Hepatocyte (in vitro differentiated cells): ENCODE measurements at places on chromosomes 2 and 18. TPM values are rescaled to one million over a fixed set of nuclear protein-coding genes. Genes with fewer than 3 reads are reported as not detected.

DNA sequence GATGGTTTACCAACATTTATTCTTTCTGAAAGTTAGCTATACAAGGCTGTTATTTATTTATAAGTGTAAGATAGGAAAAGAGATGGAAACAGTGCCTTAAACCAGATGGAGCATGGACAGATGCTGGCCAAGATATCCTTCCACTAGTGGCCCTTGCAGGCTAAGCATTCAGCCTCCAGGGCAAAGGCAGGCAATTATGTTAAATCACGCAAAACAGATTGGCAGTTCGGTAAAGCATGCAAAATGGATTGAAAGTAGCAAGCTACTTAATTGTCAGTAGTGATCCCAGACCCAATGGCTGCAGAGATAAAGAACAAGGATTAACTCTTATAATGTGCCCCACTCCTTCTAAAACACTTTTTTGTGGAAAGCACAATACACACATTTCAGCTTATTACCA, 105.4 kb upstream of the MAP4K3 start:
- H3K36me3 ChIP-seq, result no peaks in the 10 kb centered on the region
- DNase-seq, result no peak
- no peak overlapping the region for H3K4me3 ChIP-seq
- no peak overlapping the region for H3K27ac ChIP-seq
- H3K4me1 ChIP-seq, result no peaks in the 10 kb centered on the region

- no peaks in the 10 kb centered on the region for H3K27me3 ChIP-seq
- no peaks in the 10 kb centered on the region for H3K36me3 ChIP-seq
- H3K4me3 ChIP-seq, result no peak overlapping the region
- H3K4me1 ChIP-seq, result peaks cover 18% of the 10 kb centered on the region
- H3K27ac ChIP-seq, result no peak overlapping the region
- no peak for DNase-seq
Measured at GRCh38 chr2:37315364-37315763, 9.3 kb downstream of the PRKD3 start.

DNA sequence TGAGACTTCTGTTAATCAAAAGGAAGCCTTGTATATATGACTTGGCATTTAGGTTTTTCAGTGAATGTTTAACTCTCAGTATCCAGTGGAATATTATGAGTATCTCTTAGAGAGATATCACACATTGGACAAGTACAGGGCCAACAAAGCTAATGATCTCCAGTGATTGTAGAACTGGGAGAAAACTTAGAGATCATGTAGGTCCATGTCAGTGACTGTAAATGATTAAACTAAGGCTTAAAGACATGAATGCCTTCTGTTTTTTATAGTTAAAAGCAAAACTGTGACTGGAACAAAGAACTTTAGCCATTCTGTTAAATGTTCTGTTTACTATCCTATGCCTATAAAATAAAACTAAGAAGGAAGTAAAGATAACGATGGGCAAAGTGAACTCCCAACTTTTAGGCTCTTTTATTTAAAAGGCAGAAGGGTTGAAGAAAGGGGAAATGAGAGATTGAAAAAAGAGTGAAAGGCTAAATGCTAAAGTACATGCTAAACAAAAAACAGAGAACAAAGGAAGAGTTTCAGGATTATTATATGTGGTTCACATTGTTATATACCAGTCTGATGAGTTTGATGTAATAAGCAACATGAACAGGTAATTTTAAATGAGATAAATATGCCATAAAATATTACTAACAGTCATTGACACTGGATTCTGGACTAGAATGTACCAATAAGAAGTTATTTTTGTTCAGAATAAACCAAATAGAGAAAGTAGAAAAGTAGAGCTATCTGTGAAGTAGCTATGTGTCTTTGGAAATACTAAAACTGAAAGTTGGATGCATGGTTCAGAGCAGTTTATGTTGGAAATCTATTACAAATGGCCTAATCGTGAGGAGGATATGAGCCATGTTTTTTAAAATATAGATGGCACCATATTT, 37.1 kb upstream of the TNFRSF11A start:
- no peaks in the 10 kb centered on the region for H3K36me3 ChIP-seq
- H3K27me3 ChIP-seq, result no peaks in the 10 kb centered on the region
- H3K4me3 ChIP-seq, result no peak overlapping the region
- H3K27ac ChIP-seq, result peak overlapping the region; percentile 18

GRCh38 chr2:9335322-9335832, 88.0 kb downstream of the ITGB1BP1 start:
- peaks cover 38% of the 10 kb centered on the region for H3K4me1 ChIP-seq
- no peaks in the 10 kb centered on the region for H3K36me3 ChIP-seq
- no peak overlapping the region for H3K4me3 ChIP-seq
- peak overlapping the region; percentile 80 for H3K27ac ChIP-seq
- peak; percentile 61 for DNase-seq
- H3K27me3 ChIP-seq, result no peaks in the 10 kb centered on the region

DNA sequence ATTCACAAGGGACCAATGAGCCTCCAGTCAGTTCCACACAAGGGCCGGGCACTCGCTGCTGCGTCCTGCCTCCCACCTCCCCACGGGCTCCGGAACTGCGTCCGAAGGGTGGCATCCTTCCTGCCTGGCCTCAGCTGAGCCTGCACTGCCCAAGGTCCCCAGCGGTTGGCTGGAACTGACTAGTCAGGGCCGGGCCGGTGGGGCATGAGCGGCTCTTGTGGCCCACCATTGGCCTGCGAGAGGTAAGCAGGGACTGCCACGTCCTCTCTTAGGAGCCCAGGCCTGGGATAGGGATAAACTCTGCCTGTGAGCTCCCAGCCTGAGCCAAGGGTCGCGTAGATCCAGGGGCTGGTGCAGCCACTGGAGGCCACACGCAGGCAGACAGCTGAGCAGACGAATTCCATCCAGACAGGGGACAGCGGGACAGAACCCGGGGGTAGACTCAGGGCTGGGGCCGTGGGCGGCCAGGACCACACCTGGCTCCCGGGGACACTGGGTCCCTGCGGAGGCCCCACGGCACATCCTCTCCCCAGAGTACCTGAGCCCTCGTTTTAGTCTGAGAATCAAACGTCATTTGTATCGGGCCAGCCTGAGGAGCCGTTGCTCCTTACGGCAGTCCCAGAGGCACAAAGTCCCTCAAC, 148.4 kb downstream of the ZNF516 start:
- no peaks in the 10 kb centered on the region for H3K27me3 ChIP-seq
- no peak overlapping the region for H3K27ac ChIP-seq
- no peak for DNase-seq
- H3K36me3 ChIP-seq, result no peaks in the 10 kb centered on the region
- no peak overlapping the region for H3K4me3 ChIP-seq

GRCh38 chr2:162266460-162266760, 23.2 kb upstream of the FAP start:
- no peaks in the 10 kb centered on the region for H3K27me3 ChIP-seq
- H3K27ac ChIP-seq, result no peak overlapping the region

- H3K4me1 ChIP-seq, result peaks cover 13% of the 10 kb centered on the region
- H3K4me3 ChIP-seq, result peak overlapping the region; percentile 81
- no peaks in the 10 kb centered on the region for H3K36me3 ChIP-seq
Measured at GRCh38 chr2:231708773-231709635, 679 bp downstream of the PTMA start.

DNA sequence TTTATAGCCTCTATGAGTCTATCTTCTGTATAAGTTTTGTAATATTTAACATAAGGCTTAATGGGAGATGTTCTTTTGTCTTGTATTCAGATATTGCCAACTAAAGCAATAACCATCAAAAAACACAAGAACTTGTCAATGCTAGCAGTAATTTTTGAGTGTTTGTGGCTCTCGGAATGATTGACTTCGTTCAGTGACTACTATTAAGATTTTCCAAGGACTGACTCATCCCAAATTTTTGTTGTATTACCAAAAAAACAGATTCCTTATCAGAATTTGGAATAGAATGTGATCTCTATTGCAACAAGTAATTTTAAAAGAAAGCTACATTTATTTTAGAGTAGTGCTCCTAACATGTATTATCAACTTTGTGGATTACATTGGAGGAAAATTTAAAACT, 8.1 kb downstream of the NABP1 start:
- peaks cover 4% of the 10 kb centered on the region for H3K36me3 ChIP-seq
- H3K27me3 ChIP-seq, result no peaks in the 10 kb centered on the region
- H3K4me1 ChIP-seq, result peaks cover 8% of the 10 kb centered on the region
- H3K4me3 ChIP-seq, result no peak overlapping the region
- H3K27ac ChIP-seq, result no peak overlapping the region

- no peaks in the 10 kb centered on the region for H3K36me3 ChIP-seq
- H3K4me1 ChIP-seq, result peaks cover 5% of the 10 kb centered on the region
- no peak overlapping the region for H3K27ac ChIP-seq
- H3K27me3 ChIP-seq, result no peaks in the 10 kb centered on the region
- no peak for DNase-seq
Measured at GRCh38 chr18:31064130-31064529, 21.6 kb upstream of the DSC3 start.

DNA sequence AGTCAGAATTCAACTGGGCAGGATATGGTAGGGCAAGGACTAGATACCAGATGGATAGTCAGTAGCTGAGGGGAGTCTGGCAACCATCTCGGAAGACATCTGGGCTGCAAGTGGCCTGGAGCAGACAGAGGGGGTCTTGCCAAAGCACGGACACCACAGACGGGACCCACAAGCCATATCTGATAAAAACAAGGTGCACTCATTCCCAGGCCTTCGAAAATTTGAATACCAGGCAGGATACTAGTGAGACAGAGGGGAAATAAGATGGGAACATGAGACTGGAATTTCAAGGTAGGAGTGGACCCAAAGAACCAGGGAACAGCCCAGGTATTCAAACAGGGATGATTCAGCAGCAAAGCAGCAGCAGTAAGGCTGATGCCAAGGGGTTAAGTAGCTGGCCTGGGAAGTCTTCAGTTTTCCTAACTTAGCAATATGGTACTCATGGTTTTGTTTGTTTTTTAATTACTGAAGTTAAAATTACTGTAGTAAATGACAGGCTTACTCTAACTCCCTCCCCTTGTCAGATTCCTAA, 144.9 kb upstream of the NCKAP5 start:
- no peak for DNase-seq
- H3K27me3 ChIP-seq, result no peaks in the 10 kb centered on the region
- H3K4me1 ChIP-seq, result no peaks in the 10 kb centered on the region
- no peak overlapping the region for H3K4me3 ChIP-seq
- no peak overlapping the region for H3K27ac ChIP-seq

DNA sequence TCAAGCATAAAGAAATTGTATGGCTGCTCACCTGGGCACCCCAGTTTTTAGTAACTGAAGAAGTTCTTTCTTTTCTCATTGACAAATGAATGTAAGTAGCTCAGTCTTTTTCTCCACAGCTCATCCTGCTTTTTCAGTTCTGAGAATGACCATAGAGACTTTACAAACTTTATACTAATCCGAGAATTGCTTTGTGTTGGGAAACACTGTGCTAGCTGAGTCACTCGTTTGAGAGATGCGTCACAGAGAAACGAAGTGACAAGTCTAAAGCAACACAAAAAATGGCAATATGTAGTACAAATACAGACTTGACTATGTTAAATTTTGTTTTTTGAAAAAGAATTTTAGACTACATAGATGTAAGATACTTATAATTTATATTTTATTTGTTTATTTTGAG, 9.0 kb downstream of the LRRTM4 start:
- H3K4me3 ChIP-seq, result no peak overlapping the region
- H3K36me3 ChIP-seq, result no peaks in the 10 kb centered on the region
- no peaks in the 10 kb centered on the region for H3K27me3 ChIP-seq
- peak overlapping the region; percentile 11 for H3K27ac ChIP-seq
- DNase-seq, result no peak

GRCh38 chr2:217277646-217278398, 418.0 kb upstream of the TNP1 start:
- no peak overlapping the region for H3K4me3 ChIP-seq
- no peaks in the 10 kb centered on the region for H3K4me1 ChIP-seq
- peak; percentile 27 for DNase-seq
- no peaks in the 10 kb centered on the region for H3K36me3 ChIP-seq

DNA sequence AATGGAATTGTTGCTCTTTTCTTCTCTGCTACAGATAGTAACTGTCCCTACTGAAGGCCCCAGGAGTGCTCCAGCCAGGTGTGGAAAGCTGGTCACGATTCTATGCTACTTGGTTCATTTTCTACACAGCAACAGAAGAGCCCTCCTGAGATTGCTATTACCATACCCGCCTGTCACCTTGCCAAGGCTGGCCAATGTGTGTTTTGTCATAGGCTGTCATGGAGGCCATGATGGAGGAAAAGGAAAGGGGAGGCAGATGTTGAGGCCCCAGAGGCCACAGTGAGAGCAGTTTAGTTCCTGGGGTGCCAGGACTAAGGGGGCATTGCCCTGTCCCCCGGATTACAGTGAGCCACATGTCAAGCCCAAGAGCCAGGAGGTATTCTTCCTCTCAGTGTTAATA, 952 bp downstream of the ELMOD3 start:
- H3K4me3 ChIP-seq, result peak overlapping the region; percentile 59
- H3K27ac ChIP-seq, result peak overlapping the region; percentile 62
- no peaks in the 10 kb centered on the region for H3K27me3 ChIP-seq
- H3K4me1 ChIP-seq, result peaks cover 10% of the 10 kb centered on the region
- H3K36me3 ChIP-seq, result no peaks in the 10 kb centered on the region

- no peaks in the 10 kb centered on the region for H3K4me1 ChIP-seq
- H3K27me3 ChIP-seq, result no peaks in the 10 kb centered on the region
- no peak overlapping the region for H3K27ac ChIP-seq
Measured at GRCh38 chr2:215542690-215543089, 106.8 kb upstream of the FN1 start.

The ASB18 gene
- not detected in 2 replicates for total RNA-seq

The MALT1 gene
- total RNA-seq, result 31.3 and 35.9 TPM in 2 replicates

The MTCL1 gene
- 16.5 and 19.7 TPM in 2 replicates for total RNA-seq

The SLC23A3 gene
- total RNA-seq, result 1.4 and 1.5 TPM in 2 replicates
